ENCODE measurements at places on chromosomes 5 and 9. TPM values are rescaled to one million over a fixed set of nuclear protein-coding genes. Genes with fewer than 3 reads are reported as not detected.

DNA sequence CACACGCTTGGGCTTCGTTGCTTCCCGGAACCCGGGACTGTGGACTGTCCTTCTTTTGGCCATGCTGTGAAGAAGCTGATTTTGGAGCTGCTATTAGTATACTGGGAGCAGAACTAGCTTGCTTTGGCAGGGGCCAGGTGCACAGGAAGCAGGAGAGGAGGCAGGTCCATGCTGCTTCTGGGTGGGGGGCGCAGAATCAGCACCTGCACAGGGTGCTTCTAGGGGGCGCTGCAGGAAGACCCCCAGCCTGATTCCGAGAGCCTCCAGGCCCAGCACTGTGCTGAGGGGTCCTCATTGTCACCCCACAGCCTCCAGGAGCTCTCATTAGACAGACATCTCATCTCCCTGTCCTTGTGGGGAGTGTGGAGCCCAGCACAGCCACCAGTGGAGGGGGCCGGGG lies 252.6 kb upstream of the IRX4 start:
- DNase-seq = no peak

DNA sequence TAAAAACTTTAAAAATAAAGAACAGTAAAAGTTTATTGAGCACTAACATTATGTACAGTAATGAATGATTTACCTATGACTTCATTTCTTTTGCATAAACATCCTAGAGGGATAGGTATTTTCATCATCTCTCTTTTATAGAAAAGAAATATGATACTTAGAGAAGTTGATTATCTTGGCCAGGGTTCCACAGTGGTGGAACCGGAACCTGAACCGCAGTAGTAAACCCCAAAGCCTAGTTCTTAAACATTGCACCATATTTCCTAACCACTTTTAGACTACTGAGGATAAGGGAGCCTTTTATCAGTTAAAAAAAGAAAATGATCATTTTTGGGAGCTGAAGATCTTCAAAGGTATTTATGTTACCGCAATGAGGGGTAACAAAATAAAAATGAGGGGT lies 205.7 kb upstream of the SGCD start:
- DNase-seq = no peak

DNA sequence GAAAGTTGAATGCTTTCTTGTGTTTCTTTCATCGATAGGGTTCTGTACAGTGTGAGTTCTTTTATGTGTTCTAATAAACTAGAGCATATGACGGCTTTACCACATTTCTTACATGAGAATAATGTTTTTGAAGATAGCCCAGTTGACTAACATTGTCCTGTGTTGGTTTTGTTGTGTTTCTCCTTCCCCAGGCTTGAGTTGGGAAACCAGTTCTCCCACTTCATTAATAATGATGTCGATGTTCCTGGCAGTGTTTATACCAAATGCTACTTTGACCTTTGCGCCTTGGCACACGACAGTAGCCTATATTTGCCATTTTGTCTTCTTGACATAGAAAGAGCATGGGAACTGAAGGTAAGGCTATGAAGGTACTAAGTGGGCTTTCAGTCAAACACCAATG lies 14.4 kb upstream of the ZNF782 start:
- no peak for DNase-seq

GRCh38 chr5:150123542-150123941 lies 32.1 kb downstream of the PDGFRB start:
- no peak for DNase-seq

- no peak for DNase-seq
These were observed 155.7 kb downstream of the RMI1 start for GRCh38 chr9:84136119-84136868.

- no peak for DNase-seq
These were observed 42.7 kb upstream of the PLPP1 start for GRCh38 chr5:55577353-55578060.

DNA sequence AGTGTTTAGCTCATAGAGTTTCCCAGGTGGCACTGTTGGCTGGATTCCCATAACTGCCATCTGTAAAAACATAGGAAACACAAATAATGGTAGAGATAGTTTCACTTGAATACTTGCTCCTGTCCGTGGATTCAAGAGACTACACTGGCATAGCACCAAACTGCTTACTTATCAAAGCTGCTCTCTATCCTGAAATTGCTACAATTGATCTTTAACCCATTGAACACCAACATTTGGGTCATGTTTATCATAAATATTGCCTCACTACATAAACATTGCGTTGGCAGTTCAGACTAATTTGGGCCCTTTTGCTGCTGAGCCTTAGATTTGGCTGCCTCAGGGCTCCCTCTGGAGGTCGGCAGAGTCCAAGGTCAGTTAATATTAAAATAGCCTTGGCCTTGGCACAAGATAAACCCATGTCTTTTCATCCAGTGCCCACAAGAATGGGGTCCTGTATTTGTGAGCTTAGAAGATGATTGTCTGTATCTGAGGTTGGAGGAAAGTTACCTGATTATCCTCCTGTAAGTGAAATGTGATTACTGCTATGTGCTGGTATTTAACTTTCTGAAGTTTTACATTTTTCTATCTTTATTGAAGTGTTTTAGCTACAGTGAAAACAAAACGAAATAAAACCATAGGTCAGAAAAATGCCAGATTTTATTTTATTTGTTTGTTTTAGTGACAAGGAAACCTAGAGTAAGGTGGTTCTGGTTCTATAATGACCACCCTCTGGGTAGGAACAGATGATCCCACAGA lies 4.0 kb upstream of the RANBP3L start:
- DNase-seq = no peak

DNA sequence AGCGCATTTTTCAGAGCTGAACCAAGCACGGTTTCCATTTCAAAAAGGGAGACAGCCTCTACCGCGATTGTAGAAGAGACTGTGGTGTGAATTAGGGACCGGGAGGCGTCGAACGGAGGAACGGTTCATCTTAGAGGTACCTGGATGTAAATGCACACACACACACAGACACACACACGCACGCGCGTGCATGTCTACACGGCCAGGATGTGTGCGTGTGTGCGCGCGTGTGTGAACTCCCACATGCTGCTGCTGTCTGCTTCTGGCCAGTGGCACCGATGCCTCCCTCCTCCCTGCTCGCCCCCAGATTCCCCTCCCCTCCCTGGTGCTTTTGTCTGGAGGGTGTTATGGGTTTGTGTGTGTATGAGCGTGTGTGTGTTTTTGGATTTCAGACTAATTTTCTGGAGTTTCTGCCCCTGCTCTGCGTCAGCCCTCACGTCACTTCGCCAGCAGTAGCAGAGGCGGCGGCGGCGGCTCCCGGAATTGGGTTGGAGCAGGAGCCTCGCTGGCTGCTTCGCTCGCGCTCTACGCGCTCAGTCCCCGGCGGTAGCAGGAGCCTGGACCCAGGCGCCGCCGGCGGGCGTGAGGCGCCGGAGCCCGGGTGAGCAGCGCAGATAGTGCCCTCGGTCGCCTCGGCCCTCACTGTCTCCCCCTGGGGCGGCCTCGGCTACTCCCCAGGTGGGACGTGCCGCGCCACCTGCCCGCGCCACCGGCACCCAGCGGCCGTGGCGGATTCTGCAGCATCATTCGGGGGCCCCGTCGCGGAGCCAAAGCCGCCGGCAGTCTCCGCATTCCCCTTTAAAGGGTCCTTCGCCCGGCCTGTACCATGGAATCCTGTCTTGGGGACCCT lies at the start of gene NTRK2:
Gene NTRK2 (plus strand): TSS at position 442 of the 850 bp plus-strand sequence. CDS start 1,020 bp downstream, outside the sequence.
- DNase-seq = peak; percentile 75

GRCh38 chr9:77462066-77462465 lies 186.1 kb downstream of the GNA14 start:
- no peak for DNase-seq

GRCh38 chr5:181190711-181191525 lies 14.1 kb downstream of the TRIM7 start:
- peak; percentile 91 for DNase-seq

- no peak for DNase-seq
These were observed 7.3 kb downstream of the GDA start for GRCh38 chr9:72156586-72156985.

Gene SH3PXD2B
- polyA plus RNA-seq = 2.7 TPM

Gene RNF180
- 0.72 TPM for polyA plus RNA-seq

Gene TCF7
- 24.3 TPM for polyA plus RNA-seq

Gene LHX6
- 0.12 TPM for polyA plus RNA-seq

Gene TTC1
- polyA plus RNA-seq = 36.1 TPM

Gene ENG
- 63.1 TPM for polyA plus RNA-seq

Gene STPG3
- not detected for polyA plus RNA-seq

Gene IFNA13
- not detected for polyA plus RNA-seq

Data from spleen (tissue), 13 donors.